ENCODE measurements at places on chromosomes 3 and 15.

DNA sequence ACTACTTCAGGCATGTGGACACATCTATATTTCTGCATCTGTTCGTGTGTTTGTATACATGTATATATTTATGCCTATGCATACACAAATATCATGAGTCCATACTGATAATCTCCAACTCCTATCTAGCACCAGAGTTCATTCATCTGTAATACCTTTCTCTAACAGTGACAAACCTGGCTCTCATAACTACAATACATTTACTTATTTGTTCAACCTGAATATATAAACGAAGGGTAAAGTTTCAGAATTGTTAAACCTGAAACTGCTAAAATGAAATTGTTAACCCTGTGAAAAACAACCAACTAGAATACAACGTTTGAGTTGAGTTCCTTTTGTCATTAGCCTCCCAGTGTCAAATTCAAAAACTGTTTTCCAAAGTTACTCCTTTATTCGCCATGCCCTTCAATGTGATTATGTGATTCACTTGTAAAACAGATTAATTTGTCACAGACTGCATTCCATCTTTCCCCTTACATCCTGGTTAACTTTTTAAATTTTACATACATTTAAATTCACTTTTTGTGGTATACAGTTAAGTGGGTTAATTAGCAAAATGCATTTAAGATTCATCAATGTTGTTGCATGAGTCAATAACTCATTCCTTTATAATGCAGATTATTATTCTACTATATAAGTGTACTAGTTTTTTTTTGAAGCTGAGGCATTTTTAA lies 58.5 kb downstream of the PIK3R4 start:
- no peak for DNase-seq

- no peak for DNase-seq
Observed at GRCh38 chr3:69191516-69191915, 69.1 kb upstream of the LMOD3 start.

DNA sequence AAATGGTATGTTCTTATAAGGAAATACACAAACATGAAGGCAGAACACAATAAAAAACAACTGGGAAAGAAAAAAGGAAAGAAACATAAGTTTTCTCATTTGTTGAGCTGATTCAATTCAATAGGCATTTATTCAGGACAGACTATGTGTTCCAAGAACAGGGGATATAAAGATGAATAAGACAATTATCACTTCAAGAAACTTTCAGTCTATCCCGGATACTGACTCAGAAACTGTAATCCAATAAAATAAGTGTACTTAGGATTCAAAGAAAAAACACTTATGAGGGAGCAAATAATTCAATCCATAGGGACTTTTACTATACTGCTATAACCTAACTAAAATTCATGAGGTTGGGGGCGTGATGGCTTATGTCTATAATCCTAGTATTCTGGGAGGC lies 3.5 kb upstream of the POPDC2 start:
- DNase-seq, result no peak

GRCh38 chr15:32733281-32733680 lies 15.5 kb downstream of the GREM1 start:
- DNase-seq, result no peak

- DNase-seq, result no peak
Observed at GRCh38 chr15:93088981-93089726, at the start of gene RGMA. RGMA (minus strand) TSS chr15:93089211; CDS start chr15:93088932, 279 bp downstream.

DNA sequence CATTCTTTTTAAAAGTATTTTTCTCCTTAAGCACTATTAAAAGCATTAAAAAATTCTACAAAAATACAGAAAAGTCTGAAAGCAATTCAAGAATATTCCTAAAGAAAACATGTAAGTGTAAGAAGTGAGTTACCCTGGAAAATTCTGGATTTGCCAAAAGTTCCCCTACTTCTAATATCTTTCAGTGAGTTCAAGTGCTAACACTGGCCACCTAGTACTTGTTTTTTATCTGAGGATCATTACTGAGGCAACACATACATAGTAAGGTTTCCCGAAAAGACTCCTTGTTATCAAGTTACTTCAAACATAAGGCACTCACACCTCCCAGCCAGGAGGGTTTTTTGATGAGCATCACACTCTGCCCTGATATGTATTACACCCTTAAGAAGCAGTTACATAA lies 158.4 kb downstream of the TIGIT start:
- DNase-seq, result no peak

DNA sequence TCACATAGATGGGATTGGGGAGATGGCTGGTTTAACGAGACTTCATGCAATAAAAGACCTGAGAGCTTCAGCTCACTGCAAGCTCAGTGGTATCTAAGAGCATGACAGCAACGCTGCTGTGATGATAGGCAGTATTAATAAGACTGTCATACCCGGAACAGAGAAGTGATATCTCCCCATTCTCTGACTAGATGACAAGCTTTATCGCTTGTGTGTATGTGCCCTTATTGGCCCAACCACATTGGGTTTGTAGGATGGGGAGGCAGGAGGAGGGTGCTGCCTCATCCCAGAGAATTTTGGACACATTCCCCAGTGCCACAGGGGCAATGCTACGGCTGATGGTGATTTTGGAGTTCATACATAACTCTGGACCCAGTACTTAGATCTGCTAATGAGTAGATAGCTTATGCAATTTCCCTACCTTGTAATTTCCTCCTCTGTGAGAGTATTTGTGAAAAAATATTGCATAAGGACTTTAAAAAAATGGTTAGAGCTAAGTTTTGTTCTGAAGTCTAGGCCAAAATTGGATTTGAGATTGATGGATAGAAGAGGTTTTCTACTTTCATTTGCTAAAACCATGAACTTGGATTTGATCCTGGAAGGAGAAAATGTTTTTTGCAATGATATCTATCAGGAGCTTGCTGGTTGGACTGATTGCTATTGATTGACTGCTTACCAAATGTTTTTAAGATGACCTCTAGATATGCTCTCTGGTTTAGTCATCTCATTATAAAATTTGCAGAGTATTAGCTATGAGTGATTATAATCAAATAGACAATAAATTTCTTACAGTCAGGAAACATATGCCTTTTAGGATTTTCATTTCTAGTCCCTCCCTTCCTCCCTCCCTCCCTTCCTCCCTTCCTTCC lies 14.0 kb upstream of the TMEM212 start:
- no peak for DNase-seq

GRCh38 chr15:36622197-36622795 lies 42.9 kb downstream of the CDIN1 start:
- no peak for DNase-seq
